ENCODE measurements at places on chromosomes 16 and 17.

DNA sequence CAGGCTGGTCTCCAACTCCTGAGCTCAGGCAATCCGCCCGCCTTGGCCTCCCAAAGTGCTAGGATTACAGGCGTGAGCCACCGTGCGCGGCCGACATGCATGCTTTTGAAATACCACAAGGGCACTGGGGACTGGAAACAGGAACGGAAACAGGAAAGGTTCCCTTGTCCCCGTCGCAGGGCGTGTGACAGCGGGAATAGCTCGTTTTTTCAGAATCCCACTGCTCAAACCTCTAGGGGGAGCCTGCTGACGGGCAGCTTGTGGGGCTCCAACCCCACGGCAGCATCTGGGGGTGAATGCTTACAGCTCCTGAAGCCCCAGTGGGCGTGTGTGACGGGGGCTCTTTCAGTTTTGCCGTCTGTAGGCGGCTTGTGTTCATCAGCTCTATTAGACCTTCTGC, 18.8 kb upstream of the ASGR2 start:
- DNase-seq = no peak

GRCh38 chr17:75904749-75905521, at the start of gene MRPL38:
Gene MRPL38, minus strand, starts transcription at chr17:75904884. Its CDS starts 9 bp downstream, at chr17:75904875.
- peak; percentile 72 for DNase-seq

DNA sequence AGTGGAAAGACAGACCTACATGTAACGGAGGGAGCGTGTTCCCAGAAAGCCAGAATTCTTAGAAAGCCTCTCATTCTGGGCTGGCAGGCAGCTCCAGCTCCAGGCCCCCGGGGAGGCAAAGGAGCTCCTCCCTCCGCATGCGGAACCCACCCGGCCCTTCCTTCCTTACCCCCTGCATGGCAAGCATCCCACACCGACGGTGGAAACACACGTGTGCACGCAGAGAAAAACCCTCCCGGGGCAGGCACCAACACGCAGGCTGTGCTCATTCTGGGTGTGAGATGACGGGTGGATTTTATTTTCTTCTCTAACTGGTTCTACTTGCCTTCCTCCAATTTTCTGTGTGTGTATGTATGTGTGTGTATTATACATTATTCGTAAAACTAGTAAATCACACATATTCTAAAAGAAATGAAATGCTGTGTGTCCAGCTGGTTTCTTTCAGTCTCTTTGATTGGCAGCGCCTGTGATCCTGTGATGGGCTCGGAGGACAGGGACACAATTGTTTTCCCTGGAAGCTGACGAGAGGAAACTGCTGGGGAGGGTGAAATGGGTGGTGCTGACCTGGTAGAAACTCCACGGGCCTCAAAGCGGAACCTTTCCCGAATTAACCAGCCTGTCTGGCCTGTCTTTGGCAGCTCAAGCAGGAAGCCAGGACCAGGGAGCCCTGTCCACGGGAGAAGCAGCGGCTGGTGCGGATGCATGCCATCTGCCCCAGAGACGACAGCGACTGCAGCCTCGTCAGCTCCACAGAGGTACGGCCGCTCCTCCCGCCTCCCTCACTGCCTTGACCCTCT, 22.2 kb downstream of the CARD14 start:
- no peak for DNase-seq

GRCh38 chr17:1447052-1447451, 9.0 kb downstream of the CRK start:
- DNase-seq = no peak

GRCh38 chr16:81808933-81809480, 29.9 kb downstream of the PLCG2 start:
- no peak for DNase-seq

- no peak for DNase-seq
Observed at GRCh38 chr17:81599719-81600486, 37.0 kb downstream of the NPLOC4 start.

DNA sequence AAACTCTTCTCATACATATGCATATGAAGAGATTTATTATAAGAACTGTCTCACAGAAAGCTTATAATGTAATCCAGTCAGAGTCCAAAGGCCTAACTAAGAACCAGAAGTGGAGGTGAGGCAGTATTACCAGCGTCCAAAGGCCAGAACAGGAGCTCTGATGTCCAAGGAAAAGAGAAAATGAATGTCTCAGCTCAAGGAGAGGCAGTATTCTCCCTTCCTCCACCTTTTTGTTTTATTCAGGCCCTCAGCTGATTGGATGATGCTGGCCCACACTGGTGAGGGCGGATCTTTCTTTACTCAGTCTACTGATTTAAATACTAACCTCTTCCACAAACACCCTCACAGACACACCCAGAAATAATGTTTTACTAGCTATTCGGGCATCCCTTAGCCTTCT, 43.4 kb downstream of the FBXL20 start:
- DNase-seq = no peak

- DNase-seq = no peak
Observed at GRCh38 chr17:13204607-13205237, 186.9 kb upstream of the ELAC2 start.

DNA sequence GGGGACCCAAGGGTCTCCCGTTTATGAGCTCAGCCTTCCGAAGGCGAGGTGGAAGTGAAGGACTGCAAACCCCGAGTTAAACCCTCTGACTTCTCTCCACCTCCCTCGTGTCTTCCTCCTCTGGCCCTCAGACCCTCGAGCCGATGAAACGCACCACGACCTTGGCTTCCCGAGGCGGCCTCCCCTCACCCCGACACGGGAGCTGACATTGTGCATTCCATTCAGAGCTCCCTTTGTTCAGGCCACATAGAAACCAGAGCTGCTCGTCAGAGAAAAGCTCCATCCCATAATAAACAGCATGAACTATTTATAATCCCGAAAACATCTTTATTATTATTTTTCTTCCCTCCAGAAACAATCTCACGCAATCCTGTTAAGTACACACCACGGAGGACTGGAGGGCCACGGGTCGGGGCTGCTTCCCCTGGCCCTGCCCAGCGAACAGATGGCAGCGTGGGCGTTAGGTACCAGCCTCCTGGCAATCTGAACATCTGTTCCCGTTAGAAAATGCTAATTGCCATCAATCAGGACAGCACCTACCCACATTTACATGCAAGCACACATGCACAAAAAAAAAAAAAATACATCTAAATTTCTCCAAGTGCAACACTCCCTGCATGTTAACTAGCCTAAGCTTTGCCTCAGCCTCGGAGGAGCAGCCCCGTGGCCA, 145.7 kb downstream of the RBFOX3 start:
- peak; percentile 19 for DNase-seq

DNA sequence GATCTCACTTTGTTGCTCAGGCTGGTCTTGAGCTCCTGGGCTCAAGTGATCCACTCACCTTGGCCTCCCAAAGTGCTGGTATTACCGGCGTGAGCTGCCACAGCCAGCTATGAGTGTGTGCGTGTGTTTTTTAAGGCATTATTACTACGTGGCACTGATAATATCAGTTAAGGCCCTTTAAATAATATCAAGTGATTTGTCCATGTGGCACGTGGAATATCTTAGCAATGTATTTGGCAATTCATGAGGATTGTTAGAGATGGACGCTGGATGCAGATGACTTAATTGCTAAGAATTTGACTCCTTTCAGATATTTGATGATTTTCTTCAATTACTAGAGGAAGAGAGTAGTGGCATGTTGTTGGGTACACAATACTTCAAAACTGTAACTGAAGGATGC, 25.5 kb upstream of the PMP22 start:
- DNase-seq = no peak

DNA sequence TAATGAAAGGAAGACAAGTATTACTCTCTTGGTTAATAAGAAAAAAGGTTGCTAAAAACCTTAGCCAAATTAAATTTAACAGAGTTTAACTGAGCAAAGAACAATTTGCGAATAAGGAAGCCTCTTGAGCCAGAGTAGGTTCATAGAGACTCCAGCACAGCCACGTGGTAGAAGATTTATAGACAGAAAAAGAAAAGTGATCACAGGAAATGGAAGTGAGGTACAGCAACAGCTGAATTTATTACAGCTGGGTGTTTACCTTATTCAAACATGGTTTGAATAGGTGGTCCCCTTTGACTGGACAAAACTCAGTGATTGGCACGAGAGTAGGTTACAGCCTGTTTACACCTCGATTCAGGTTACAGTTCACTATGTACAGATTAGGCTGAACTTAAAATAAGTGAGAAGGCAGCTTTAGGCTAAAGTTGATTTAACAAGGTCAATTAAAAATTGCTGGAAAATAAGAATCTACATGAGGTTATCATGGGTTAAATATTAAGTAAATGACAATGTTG, 3.3 kb upstream of the CCL15 start:
- DNase-seq = no peak

DNA sequence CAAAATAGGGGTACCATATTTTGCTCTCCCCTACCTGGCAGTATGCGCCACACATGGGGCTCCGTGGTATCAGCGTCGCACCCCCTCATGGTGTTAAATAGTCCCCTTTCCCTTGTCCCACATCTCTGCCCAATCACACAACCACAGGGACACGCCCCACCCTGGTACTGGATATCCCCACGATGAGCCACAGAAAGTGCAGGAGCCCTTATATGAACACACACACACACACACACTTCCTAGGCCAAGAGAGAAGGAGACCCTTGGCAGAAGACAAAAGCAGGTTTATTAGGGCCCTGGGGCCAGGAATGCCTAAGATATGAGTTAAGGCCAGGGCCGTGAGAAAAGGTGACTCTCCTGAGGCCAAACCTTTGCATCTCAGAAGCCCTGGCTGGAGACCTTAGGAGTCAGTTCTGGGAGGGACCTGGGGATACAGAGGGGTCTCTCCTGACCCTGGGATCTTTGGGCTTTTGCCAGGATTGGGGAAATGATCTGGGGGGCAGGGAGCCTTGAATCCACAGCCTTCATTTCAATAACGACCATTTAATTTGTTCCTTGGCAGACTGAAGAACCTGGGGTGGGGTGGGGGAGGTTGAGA, 11.6 kb downstream of the COPZ2 start:
- no peak for DNase-seq

DNA sequence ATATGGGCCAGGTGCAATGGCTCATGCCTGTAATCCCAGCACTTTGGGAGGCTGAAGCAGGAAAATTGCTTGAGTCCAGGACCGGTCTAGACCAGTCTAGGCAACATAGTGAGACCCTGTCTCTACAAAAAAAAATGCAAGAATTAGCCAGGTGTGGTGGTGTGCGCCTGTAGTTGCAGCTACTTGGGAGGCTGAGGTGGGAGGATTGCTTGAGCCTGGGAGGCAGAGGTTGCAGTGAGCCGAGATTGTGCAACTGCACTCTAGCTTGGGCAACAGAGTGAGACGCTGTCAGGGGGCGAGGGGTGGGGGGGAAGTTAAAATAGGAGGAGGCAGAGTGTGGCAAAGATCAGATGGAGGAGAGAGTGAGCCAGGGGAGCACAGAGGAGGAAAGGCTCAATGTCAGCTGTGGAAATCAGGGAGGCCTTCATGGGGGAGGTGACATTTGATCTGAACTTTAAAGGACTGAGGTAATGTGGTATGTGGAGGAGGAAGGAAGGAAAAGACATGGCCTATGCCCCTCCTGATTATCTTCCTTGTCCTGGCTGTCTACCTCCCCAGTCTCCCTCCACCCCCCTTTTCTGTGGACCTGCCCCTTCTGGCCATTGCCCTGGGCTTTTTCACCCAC, 4.7 kb upstream of the GOT2 start:
- DNase-seq = no peak

DNA sequence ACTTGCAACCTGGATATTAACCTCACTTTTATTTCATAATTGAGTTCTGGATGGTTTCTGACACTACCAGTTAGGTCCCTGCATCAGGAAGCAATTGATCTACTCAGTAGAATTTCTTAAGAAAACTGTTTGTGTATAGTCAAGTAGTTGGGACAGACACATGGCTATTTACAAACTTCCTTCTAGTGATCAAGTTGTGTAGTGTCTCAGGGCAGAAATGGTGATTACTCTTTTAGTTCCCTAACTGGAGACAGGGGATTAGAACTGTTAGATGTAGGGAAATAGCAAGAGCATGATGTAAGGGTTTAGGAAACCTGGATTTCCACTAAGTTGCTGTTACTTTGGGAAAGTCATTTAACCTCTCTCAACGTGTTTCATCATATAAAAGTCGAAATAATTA, 30.4 kb downstream of the TMEM100 start:
- no peak for DNase-seq

DNA sequence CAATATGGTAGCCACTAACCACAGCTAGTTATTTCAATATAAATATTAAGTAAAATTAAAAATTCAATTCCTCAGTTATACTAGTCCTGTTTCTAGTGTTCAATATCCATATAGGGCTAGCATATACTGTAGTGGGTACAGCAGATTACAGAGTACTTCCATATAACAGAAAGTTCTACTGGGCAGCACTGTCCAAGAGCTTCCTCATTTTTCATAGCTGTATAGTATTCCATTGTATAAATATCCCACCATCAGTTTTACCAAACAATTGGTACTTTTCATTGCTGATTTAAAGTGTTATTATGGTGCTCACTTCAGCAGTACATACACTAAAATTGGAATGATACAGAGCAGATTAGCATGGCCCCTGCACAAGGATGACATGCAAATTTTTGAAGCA, 20.4 kb downstream of the ACSM3 start:
- no peak for DNase-seq

- DNase-seq = no peak
Observed at GRCh38 chr17:510226-510917, 157.8 kb upstream of the RPH3AL start.

DNA sequence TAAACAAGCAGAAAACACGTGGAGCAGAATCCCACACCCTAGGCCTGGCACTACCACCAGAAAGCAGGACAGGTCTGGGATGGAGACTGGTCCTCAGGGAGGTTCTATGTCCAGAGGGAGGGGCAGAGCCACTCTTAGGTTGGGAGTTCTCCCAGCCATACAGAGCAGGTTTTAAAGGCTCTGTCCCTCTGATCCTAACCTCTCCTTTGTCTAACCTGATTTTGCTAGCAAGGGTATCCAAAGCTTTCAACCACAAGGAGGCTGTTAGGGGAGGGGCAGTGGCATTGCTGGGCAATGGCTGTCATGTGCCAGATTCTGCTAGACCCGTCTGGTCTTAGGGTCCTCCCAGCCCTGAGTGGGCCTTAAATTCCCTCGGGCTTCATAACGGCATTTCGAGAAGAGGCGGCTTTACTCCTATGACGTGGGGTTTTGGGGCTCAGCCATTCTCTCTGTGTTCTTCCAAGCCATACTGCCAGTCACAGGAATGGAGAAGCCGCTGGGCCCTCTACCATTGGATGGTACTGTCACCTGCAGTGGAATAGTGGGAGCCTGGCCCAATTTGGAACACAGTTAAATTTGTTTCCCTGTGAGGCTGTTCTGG, 5.7 kb downstream of the TPPP3 start:
- no peak for DNase-seq

DNA sequence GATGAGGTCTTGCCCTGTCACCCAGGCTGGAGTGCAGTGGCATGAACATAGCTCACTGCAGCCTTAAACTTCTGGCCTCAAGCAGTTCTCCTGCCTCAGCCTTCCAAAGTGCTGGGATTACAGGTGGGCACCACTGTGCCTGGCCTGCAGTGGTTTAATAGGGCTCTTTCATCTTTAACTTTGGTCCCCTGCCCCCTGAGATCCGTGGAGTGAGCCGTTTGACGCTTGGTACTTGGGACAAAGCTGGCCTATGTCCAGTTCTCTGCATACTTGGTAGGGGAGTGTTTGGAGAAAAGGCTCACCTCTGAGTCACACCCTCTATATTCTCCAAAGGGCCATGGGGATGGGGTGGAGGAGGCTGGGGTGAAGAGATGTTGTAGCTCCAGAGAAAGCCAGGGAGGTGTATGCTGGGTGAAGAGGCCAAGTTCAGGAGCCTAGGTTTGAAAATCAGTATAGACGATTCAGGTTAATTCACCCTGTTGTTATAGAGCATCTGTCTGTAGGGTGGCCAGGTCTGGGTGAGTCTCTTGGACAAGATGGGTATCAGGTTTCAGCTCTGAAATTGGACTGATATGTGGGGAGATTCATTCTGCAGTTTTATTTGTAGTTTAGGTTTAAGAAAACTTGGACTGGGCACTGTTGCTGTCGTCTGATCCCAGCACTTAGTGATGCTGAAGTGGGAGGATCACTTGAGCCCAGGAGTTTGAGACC, 17.6 kb downstream of the ABCC1 start:
- no peak for DNase-seq
